Esophagus squamous epithelium (tissue), 5 donors: ENCODE measurements at places on chromosomes 1 and 21.

- no peak for DNase-seq
Measured at GRCh38 chr1:165949335-165950130, 122.1 kb downstream of the UCK2 start.

- no peak for DNase-seq
Measured at GRCh38 chr1:7235871-7236517, 450.7 kb downstream of the CAMTA1 start.

DNA sequence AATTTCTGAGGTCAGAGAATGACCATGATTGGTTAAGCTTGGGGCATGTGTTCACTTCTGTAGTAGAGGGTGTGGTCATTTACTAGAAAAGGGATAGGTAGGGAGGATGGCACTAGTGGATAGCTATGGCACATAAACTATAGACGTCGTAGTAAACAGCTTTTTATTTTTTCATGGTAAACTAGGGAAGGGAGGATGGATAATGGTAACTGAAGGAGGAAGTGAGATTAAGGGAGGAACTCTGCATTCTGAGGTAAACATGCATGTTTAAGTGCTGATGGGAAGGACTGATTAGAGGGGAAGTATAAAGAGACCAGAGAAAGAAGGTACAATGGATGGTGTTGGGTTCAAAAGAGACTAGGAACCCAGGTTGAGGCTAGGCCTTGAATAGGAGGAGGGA lies 26.9 kb downstream of the PTGS2 start:
- no peak for DNase-seq

GRCh38 chr21:20997636-20998455 lies at the start of gene NCAM2:
Gene NCAM2, plus strand, starts transcription at chr21:20998409.
- DNase-seq, result no peak

DNA sequence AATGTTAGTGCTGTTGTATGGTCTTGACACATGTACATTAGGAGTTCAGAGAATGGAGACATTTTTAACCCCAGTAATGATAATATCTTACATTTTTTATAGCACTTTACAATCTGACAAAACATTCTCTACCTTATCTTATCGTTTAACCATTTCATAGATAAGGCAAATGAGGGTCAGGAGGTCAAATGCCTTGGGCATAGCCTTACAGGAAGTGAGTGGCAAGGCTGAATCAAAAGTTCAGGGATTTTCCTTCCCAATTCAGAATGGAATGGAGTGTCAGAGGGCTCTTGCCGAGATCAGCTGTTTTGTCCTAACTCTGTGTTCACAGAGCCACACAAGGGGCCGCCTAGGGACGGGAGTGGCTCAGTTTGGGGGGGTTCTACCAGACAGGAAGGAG lies 57.6 kb upstream of the AK4 start:
- DNase-seq, result no peak

- DNase-seq, result no peak
Measured at GRCh38 chr1:18481190-18481920, 625 bp downstream of the KLHDC7A start.

DNA sequence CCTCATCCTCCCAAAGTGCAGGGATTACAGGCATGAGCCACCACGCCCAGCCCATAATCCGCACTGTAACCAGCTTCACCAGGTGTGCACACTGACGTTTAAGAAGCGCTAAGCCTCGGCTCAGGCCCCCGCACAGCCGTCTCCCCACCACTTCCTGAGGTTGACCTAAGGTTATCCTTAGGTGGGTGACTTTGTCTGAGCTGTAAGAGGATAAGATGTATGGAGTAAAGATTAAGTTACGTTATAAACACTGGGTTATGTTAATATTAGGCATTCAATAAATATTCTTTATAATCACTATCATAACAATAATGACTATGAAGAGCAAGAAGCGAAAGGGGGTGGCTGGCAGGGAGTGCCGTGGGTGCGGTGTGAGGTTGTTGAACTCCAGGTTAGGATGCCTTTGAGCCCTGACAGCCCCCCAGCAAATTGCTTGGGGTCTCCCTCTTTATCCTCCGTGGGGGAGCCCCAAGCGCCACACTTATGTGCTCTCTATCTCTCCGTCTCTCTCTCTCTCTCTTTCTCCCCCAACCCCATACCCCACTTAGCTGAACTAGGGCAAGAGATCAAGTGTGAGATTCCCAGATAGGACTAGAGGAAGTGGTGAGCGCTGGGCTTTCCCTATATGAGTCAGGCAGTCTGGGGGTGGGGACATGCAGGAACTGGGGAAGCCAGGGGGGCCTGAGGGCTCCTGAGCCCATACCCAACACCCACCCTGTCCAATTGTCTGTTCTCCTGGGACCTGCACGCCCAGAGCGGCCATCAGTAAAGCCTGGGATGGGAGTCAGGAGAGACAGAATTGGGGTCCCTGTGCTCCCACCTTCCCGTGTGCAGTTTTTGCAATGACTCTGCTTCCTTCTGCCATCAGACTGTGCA lies 7.6 kb downstream of the EFHD2 start:
- DNase-seq, result no peak

DNA sequence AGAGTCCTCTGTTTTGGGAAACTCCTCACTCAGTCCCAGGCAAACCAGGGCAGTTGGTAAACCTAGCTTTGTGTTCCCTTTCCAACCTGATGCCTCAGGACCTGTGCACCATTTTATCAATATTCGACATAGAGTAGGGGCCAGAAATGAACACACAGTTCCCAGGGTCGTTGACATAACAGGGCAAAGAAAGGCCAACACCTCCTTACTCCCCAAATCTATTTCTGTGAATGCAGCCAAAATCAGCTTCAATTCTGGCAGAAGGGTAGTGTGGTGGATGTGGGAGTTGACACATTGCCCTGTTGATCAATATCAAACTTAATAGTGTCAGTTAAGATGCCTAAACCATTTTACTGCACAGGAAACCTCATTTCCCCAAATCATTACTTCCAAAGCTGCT lies 104.6 kb upstream of the SPATA6 start:
- no peak for DNase-seq

- DNase-seq, result no peak
Measured at GRCh38 chr1:86567341-86567740, 20.5 kb downstream of the CLCA4 start.

DNA sequence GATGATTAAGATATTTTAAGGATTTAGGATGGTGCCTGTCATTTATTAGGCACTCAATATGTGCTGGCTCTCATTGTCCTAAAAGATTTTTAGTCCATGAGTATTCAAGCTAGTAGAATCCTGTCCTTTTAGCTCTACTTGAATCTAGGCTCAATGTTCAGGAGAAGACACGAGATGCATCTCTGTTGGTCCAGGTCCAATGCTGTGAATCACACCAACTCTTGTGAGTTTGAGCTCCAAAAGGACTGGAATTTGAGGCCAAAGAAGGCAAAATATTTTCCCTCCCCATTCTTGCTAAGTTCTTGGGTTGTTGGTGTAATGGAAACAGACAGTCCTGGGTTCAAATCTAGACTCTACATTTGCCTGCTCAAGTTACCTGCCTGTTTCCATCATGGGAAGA lies 1.4 kb upstream of the PODN start:
- DNase-seq, result no peak

- no peak for DNase-seq
Measured at GRCh38 chr1:153628638-153629342, 556 bp downstream of the S100A1 start.

DNA sequence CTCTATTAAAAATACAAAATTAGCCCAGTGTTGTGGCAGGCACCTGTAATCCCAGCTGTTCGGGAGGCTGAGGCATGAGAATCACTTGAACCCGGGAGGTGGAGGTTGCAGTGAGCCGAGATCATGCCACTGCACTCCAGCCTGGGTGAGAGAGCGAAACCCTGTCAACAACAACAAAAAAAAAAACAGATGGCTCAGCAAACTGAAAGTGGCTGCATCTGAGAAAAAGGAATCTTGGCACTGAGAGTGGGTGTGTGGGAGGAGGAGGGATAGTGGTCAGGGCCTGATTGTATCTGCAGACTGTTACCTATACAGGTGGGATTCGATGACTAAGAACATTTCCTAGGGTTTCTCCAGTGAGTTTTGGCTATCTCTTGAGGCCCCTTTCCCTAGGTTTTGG lies 122.2 kb upstream of the BARHL2 start:
- DNase-seq, result no peak

- DNase-seq, result no peak
Measured at GRCh38 chr1:64925594-64925993, 40.8 kb downstream of the JAK1 start.

- no peak for DNase-seq
Measured at GRCh38 chr1:204463125-204464060, 31.2 kb downstream of the PIK3C2B start.

GRCh38 chr1:82494117-82494516 lies 693.4 kb downstream of the ADGRL2 start:
- DNase-seq, result no peak

- no peak for DNase-seq
Measured at GRCh38 chr1:31871703-31872102, 55.9 kb upstream of the SPOCD1 start.

GRCh38 chr1:213724640-213725536 lies 262.9 kb upstream of the PROX1 start:
- no peak for DNase-seq

- no peak for DNase-seq
Measured at GRCh38 chr1:109687641-109688499, at the start of gene GSTM1. Gene GSTM1, plus strand, starts transcription at chr1:109687817. Its CDS starts 57 bp downstream, at chr1:109687874.

- DNase-seq, result no peak
Measured at GRCh38 chr1:151830055-151830454, 1.5 kb downstream of the RORC start.

DNA sequence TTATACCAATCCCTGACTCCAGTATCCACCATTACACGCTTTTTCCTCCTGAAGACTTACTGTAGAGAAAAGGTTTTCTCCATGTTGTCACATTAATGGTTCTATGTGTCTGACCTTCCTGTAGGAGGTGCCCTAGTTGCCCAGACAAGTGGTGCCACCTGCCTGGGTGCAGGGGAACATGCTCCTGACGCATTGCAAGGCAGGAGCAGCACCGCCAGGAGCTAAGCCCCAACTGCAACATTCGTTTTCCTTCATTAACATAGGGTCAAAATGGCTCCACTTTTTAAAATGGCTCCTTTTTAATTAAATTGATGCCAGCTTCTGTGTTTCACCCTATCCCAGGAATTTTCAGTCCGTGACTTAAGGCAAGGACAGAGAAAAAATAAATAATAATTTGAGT lies 220.1 kb upstream of the SAMSN1 start:
- no peak for DNase-seq

DNA sequence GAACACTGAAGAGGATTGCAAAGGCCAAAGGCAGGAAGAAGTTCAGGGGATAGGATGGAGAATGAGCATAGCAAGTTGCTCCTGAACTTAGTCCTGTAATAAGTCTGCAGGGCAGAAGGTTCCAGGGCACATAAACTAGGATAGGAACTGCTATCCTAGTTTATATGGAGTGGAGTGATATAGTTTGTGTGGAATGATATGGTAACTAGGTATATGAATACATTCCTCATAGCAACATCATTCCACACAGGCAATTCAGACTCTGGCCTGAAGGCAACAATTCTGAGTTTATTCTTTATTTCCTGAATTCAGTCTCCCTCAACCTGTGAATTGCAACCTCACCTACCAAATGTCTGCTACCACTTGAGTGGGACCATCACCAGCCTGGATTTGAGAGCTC lies 154.9 kb upstream of the GREM2 start:
- DNase-seq, result no peak

DNA sequence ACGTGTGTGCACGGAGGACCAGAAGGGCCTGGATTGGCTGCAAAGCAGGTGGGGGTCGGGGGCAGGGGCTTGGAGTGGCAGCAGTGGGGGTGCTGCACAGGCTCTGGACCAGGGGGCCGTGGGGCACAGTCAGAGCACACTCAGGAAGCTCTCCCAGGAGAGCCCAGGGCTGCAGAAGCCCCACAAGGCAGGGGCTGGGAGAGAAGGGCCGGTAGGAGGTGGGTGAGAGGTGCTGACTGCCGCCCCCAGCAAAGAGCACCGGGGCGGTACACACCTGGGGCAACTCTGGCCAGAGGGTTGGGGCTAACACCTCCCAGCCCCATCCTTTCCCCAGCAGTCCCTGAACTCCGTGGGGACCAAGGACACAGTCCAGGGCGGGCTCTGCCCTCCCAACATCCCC lies 13.9 kb downstream of the CHD5 start:
- no peak for DNase-seq

DNA sequence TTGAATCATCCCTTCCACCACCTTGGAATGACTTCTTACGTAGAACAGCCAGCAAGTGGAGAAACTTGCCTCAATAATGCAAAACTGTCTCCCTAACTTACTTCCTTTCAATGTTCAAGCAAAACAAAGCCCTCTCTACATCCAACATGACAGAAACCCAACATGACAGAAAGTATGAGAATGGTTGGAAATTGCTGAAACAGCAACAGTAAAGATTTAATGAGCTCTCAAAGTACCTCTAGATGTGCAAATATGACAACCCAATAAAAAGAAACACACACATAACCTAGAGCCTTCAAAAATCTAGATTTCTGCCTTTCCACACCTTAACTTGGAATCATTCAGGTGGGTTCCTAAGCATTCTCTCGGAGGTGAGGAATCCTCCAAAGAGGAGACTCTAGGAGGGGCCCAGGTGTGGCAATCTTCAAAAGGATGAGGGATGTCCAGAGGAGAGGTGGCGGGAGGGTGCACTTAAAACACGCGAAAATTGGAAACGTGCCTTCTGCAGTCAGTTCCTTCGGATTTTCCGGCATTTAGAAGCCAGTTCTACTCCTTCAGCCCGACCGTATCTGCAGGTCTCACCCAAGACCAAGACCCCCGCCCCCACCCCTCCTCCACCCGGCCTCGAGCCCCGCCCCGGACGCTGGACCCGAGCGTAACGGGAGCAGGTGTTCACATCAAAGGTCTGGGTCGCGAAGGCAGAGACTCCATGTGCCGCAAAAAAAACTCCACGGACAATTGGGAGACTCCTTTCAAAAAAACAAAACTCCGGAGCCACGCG lies 996 bp upstream of the MGST3 start:
- DNase-seq, result no peak

DNA sequence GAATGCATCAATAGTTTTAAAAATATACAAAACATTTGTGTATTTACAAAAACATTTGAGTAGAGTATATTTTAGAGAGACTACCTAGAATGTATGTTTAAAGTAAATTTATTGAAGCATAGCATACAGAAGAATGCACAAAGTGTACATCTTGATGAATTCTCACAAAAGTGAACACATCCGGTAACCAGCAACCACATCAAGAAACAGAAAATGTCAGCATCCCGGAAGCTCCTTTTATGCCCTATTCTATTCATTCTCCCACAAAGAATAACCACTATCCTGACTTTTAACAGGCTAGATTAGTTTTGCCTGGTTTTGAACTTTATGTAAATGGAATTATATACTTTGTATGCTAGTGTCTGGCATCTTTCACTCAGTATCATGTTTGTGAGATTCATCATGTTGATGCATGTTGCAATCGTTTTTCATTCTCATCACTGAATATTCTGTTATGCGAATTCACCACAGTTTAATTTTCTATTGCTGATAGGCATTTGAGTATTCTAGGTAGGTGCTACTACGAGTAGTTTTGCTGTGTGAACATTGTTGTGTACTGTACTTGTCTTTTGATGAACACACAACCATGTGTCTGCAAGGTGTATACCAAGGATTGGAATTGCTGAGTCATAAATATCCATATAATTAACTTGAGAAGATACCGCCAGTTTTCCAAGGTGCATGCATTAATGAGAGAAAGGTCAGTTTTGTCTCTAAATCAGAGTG lies 75.4 kb downstream of the CACHD1 start:
- no peak for DNase-seq
